ENCODE measurements at places on chromosomes 3 and 15. TPM values are rescaled to one million over a fixed set of nuclear protein-coding genes. Genes with fewer than 3 reads are reported as not detected.

Gene GLDN
- 4.0 TPM for total RNA-seq

DNA sequence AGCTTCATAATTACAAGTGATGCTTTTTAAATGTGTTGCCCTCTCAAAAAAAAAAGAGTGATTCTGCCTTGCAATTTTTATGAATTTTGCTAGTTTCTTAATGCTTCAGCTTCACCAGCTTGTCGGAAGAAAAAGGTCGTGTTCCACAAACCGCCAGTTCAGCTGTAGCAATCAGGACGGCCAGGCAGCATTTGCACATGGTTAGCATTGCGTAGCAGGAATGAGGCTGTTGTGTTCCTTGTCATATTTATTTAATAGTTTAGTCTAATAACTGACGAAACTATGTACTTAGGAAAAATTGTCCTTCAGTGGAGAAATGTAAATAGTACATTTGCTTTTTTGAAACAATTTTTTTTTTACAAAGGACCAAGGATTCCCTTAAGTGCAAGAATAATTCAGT is 64.9 kb upstream of the SELENOK start:
- no peaks in the 10 kb centered on the region for H3K4me1 ChIP-seq
- no peaks in the 10 kb centered on the region for H3K36me3 ChIP-seq
- no peak for DNase-seq
- H3K4me3 ChIP-seq, result no peak overlapping the region
- no peak overlapping the region for H3K27ac ChIP-seq

DNA sequence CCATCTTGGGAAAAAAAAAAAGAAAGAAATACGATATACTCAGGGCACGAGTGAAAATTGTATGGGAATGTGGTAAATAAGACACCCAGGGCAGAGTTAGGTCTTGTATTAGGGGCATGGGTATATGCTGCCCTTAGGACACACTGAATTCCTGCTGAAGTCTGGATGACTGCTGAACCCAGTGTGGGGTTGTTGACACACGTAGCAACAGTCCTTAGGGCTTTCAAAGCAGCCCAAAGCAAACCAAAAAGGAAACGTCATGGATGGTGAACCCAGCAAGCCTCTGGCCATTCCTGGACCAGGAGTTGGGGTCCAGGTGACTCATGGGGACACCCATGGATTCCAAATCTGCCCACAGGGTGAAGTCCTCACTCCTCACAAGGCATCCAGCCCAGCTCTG is 27.1 kb upstream of the SEMA3F start:
- H3K27me3 ChIP-seq, result no peaks in the 10 kb centered on the region
- no peak overlapping the region for H3K27ac ChIP-seq
- peaks cover 22% of the 10 kb centered on the region for H3K4me1 ChIP-seq
- no peaks in the 10 kb centered on the region for H3K36me3 ChIP-seq

DNA sequence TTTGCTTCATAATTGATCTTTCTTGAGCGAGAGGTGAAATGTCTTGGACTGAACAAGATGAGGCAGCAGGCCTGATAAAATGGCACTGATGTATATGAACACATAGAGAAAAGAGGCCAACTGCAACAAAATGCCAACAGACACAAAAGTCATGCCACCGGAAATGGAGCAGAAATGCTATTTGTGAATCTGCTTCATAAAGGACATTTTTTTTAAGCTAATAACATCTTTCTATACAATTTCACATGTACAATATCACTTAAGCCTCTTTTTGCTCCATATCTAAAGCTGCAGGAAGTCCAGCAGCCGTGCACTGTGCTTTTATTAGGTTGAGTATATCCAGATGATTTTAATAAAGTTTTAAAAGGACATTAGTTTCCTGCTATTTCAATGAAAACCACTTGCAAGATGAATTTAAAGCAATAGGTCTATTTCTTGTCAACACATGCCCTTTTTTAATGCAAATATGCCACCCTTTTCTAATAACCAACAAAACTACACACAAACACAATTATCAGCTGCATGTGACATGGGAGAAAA is 169.2 kb upstream of the ADAMTS9 start:
- no peak overlapping the region for H3K27ac ChIP-seq
- H3K27me3 ChIP-seq, result no peaks in the 10 kb centered on the region
- H3K4me1 ChIP-seq, result peaks cover 11% of the 10 kb centered on the region

DNA sequence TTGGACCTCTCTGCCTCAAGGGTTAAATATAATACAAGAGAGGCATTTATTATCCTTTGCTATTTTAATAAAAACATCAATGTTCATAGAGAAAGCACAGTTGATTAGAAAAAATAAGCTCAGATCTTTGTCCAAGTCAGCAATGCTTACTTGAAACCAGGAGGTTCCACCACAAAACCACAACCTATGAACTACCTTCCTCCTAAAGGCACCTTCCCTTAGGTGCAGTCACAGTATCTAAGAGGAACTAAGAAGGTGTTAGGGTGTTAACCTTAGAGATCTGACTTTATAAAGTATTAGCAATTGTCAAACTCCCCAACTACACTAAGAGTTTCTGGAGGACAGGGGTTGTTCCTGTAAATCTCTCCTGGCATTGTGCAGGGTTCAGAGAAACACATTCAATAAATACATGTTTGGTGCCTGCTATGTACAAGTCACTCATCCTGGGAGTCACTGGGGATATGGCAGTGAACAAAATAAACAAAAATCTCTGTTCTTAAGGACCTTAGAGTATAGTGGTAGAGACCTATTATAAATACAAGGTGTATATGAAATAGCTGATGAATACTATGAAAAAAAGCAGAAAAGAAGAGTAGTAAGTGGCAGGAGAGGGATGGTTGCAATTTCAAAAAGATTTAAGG is 208.6 kb downstream of the NFKBIZ start:
- no peaks in the 10 kb centered on the region for H3K36me3 ChIP-seq
- no peak for DNase-seq
- H3K27me3 ChIP-seq, result no peaks in the 10 kb centered on the region
- no peak overlapping the region for H3K27ac ChIP-seq
- no peaks in the 10 kb centered on the region for H3K4me1 ChIP-seq

- H3K4me1 ChIP-seq, result no peaks in the 10 kb centered on the region
- H3K27ac ChIP-seq, result no peak overlapping the region
- no peaks in the 10 kb centered on the region for H3K27me3 ChIP-seq
- no peak for DNase-seq
These were observed 31.6 kb upstream of the PCSK6 start for GRCh38 chr15:101521069-101521468.

- H3K27ac ChIP-seq, result no peak overlapping the region
- no peaks in the 10 kb centered on the region for H3K4me1 ChIP-seq
- no peaks in the 10 kb centered on the region for H3K36me3 ChIP-seq
- no peaks in the 10 kb centered on the region for H3K27me3 ChIP-seq
- DNase-seq, result no peak
These were observed 28.3 kb downstream of the APBA2 start for GRCh38 chr15:28914046-28914445.

DNA sequence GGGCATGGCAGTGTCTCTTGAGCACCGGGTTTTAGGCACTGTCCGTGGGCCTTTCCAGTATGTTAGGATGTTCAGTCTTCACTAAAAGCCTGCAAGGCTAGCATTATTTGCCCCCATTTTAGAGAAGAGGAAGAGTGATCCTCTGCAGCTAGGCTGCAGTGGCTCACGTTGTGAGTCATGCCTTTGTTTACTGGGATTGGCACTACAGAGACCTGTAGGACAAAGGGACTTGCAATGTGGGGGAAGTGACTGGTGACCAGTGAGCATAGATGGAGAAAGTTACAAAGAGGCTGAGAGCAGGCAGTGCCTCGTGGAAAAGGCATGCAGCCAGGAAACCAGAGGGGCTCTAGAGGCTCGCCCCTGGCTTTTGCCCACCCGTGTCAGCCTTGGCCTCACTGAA is 26.8 kb upstream of the CPNE9 start:
- DNase-seq, result no peak
- H3K4me1 ChIP-seq, result no peaks in the 10 kb centered on the region
- H3K36me3 ChIP-seq, result peaks cover 81% of the 10 kb centered on the region
- H3K4me3 ChIP-seq, result no peak overlapping the region

DNA sequence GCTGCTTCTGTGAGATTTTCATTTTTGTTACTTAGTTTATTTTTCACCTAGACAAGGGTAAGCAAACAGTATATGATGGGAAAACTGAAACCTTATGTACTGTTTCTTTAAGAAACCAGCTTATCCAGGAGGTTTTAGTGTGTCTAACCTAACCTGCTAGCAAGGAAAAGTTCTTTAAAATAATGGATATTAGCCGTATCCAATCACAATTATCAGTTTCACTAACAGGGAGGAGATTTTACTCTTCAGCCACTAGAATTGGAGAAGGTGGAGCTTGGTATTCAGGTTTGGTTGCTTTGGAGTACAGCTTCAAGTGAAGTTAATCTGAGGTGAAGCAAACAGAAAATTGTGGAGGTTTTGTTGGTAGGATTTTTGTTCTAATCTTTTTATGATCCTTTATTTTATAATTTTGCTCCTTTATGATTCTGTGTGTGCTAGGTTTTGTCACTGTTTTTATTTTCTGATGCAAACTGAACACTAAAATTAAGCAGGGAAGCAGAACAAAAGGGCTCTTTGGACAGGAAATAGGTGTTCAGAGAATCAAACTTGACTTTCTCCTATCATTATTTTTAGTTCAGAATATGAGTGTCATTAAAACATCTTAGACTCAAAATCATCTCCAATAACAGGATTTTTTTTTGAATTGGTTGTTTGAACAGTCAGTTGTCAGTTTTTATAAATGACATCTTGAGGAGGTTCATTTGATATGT is 13.0 kb downstream of the ZFAND6 start:
- no peaks in the 10 kb centered on the region for H3K36me3 ChIP-seq
- no peaks in the 10 kb centered on the region for H3K27me3 ChIP-seq
- H3K4me1 ChIP-seq, result peaks cover 10% of the 10 kb centered on the region
- H3K4me3 ChIP-seq, result peak overlapping the region; percentile 61

Gene CLDN16
- total RNA-seq, result 27.3 TPM

Gene PLA2G4D
- total RNA-seq, result not detected

DNA sequence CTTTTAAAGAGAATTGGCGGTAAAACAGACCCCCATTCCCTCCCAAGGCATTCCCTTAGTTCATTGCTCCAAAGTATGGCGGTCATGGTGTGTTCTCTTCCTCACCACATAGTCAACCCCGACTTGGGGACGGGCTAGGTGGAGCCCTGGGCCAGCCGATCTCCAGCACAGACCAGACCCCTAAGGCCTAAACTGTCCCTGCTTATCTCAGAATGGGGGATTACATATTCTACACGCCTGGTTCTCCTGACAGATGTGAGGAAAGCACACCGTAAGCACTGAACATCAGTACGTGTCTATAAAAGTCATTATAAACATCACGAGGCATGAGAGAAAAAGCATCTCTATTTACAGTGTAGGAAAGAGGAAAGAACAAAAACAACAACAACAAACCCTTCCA is 244.5 kb upstream of the STT3B start:
- H3K4me3 ChIP-seq, result no peak overlapping the region
- H3K36me3 ChIP-seq, result no peaks in the 10 kb centered on the region
- no peaks in the 10 kb centered on the region for H3K27me3 ChIP-seq
- H3K27ac ChIP-seq, result no peak overlapping the region
- DNase-seq, result no peak

- no peak for DNase-seq
- no peaks in the 10 kb centered on the region for H3K27me3 ChIP-seq
- no peak overlapping the region for H3K27ac ChIP-seq
- H3K36me3 ChIP-seq, result no peaks in the 10 kb centered on the region
- no peaks in the 10 kb centered on the region for H3K4me1 ChIP-seq
These were observed 124.2 kb downstream of the TFG start for GRCh38 chr3:100833483-100833882.

DNA sequence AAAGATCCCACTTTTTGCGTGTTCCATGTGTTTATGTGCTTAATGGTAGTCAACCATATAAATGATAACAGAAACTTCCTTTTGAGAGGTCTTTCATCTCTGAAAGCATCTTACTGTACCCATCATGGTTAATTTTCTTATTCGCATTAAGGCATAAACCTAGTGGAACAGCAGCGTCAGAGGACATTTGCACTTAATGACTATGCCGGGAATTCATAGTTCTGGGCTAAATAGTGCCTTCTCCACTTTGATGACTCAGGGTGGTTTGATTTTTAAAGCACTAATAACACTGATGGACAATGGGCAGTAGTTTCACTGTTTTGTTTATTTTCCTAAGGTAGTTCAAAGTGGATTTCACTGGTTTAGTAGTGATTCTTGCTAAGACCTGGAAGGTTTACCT is 455.3 kb downstream of the DIPK2A start:
- no peak overlapping the region for H3K4me3 ChIP-seq
- H3K36me3 ChIP-seq, result no peaks in the 10 kb centered on the region
- no peak for DNase-seq
- H3K27ac ChIP-seq, result no peak overlapping the region
- H3K4me1 ChIP-seq, result no peaks in the 10 kb centered on the region

DNA sequence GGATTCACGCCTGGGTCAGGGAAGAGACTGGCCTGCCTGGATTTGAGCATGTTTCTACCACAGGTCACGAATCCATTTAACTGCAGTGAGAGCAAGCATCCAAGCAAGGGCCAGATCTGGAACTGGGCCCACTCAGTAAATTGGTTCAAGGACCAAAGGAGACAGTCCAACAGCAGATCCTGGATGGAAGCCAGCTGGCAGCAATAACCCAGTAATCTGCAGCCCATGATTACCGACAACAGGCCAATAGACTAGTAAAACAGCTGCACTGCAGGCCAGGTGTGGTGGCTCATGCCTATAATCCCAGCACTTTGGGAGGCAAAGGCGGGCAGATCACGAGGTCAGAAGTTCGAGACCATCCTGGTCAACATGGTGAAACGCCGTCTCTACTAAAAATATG is 11.8 kb downstream of the SAMD7 start:
- no peak for DNase-seq
- no peak overlapping the region for H3K4me3 ChIP-seq
- H3K4me1 ChIP-seq, result no peaks in the 10 kb centered on the region
- no peaks in the 10 kb centered on the region for H3K27me3 ChIP-seq
- H3K36me3 ChIP-seq, result no peaks in the 10 kb centered on the region
- H3K27ac ChIP-seq, result no peak overlapping the region

Gene FYCO1
- total RNA-seq, result 39.1 TPM

- peak; percentile 80 for DNase-seq
- no peaks in the 10 kb centered on the region for H3K27me3 ChIP-seq
- H3K36me3 ChIP-seq, result no peaks in the 10 kb centered on the region
- peak overlapping the region; percentile 51 for H3K27ac ChIP-seq
- peaks cover 12% of the 10 kb centered on the region for H3K4me1 ChIP-seq
These were observed 589 bp downstream of the NEIL1 start for GRCh38 chr15:75347222-75348033.

- no peaks in the 10 kb centered on the region for H3K36me3 ChIP-seq
- no peaks in the 10 kb centered on the region for H3K4me1 ChIP-seq
- DNase-seq, result no peak
- H3K27me3 ChIP-seq, result no peaks in the 10 kb centered on the region
These were observed 50.4 kb downstream of the TFDP2 start for GRCh38 chr3:142098964-142099363.

GRCh38 chr15:89383365-89384175 is 48.9 kb upstream of the POLG start:
- no peak overlapping the region for H3K4me3 ChIP-seq
- H3K27me3 ChIP-seq, result peaks cover 9% of the 10 kb centered on the region
- peak; percentile 83 for DNase-seq
- H3K4me1 ChIP-seq, result no peaks in the 10 kb centered on the region
- no peak overlapping the region for H3K27ac ChIP-seq

Gene GPR62
- 0.09 TPM for total RNA-seq

Gene CACNA2D2
- total RNA-seq, result 3.6 TPM

Gene GCNT3
- total RNA-seq, result 14.8 TPM
